ENCODE measurements at places on chromosomes 5 and 9. TPM values are rescaled to one million over a fixed set of nuclear protein-coding genes. Genes with fewer than 3 reads are reported as not detected.

The OLFM1 gene
- 6.5 TPM for total RNA-seq

The CCNI2 gene
- total RNA-seq, result not detected

The PCDHGA5 gene
- total RNA-seq, result 0.73 TPM

The GFPT2 gene
- total RNA-seq, result 147 TPM

The MOB3B gene
- total RNA-seq, result under 0.01 TPM

The ALDH1A1 gene
- total RNA-seq, result 0.20 TPM

The IL4 gene
- not detected for total RNA-seq

The PDCD1LG2 gene
- 8.2 TPM for total RNA-seq

The GDF9 gene
- 0.20 TPM for total RNA-seq

The TRIO gene
- total RNA-seq, result 359 TPM

The PKD2L2 gene
- total RNA-seq, result not detected

The POU5F2 gene
- total RNA-seq, result 1.5 TPM

The PCDHGC4 gene
- total RNA-seq, result 2.2 TPM
